ENCODE measurements at places on chromosomes 5 and 9.

DNA sequence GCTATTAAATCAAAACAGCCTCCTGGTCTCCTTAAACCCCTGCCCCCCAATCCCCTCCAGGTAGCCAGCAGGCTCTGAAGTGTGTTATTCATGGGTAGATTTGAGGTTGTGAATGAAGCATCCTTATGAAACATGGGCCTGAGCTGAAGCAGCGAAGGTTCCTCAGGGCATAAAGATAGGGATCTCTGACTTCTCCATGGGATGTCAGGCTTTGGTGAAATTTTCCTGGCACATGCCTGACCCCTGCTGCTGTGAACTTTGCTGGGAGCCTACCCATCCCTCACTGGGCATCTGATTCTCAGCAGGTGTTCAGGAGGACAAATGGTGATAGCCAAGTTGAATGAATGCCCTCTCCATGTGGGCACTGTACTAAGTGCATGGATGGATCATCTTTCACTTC is 250.3 kb downstream of the ASTN2 start:
- DNase-seq: no peak

- peak; percentile 74 for DNase-seq
Observed at GRCh38 chr9:20684875-20685696, 1.0 kb downstream of the FOCAD start.

- peak; percentile 60 for DNase-seq
Observed at GRCh38 chr9:107462691-107463090, 26.9 kb downstream of the KLF4 start.

DNA sequence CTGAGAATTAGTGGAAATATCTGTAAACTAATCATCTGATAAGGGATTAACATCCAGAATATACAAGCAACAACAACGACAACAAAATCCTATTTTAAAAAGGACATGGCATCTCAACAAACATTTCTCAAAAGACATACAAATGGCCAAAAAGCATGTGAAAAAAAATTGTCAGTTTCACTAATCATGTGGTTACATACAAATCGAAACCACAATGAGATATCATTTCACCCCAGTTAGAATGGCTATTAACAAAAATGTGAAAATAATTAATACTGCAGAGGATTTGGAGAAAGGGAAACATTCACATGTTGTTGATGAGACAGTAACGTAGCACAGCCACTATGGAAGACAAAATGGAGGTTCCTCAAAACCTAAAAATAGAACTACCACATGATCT is 69.5 kb downstream of the ERP44 start:
- no peak for DNase-seq

- no peak for DNase-seq
Observed at GRCh38 chr5:173794901-173795416, 93.2 kb upstream of the CPEB4 start.

- DNase-seq: no peak
Observed at GRCh38 chr9:114086009-114086408, 7.9 kb upstream of the AMBP start.

DNA sequence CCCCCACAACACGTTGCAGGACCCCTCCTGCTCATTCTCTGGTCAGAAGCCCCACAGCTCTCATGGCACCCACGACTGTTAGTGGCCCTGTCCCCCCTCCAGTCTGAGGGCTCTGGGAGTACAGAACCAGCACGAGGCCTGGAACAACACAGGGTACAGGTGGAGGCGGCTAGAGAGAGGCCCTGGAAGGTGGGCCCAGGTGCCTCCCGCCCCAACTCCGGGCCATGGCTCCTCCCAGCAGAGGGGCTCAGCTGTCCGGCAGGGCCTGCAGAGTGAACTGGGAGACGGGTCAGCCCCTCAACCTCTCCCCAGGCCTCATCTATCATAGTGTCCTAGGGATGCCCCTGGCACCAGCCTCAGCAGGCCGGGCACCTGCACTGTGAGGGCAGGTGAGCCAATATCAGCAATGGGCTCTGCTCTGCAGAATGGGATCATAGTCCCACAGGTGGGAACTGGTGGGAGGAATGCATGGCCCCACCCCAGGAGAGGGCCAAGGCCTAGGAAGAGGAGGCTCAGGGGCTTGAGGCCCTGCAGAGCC is 58.6 kb downstream of the BARX1 start:
- no peak for DNase-seq

DNA sequence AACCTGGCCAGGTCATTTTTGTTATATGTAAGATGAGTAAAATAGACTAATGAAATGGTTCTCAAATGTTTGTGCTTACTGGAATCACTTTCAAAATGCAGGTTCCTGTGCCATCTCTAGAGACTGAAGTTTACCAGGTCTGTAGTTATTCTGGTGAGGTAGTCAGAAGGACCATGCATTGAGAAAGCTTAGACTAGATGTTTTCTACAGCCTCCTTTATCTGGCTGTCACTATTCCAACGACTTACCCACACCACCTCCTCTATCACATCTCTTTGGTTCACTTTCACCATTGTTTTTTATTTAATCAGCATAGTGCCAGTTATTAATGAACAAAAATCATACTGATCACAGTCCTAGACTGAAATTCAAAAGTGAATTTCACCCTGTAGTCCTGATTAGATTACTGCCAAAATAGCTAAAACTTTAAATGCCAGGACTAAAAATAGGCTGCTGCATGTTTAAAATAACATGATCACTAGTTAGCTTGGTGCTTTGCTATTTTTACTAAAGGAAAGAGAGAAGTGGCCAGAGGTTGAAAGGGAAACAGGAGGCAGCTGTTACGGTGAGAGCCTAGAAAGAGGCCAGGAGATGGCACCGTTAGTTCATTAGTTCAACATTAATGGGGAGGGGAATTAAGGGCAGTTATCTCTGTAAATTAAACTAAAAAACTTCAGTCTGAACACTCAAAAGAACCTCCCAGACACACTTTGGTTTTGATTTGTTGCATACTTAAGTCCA is 13.9 kb upstream of the FNIP1 start:
- DNase-seq: peak; percentile 47

- DNase-seq: no peak
Observed at GRCh38 chr9:19533373-19533772, 124.6 kb downstream of the ACER2 start.

- no peak for DNase-seq
Observed at GRCh38 chr9:104986096-104986495, 58.1 kb upstream of the ABCA1 start.

- no peak for DNase-seq
Observed at GRCh38 chr5:177509381-177509951, at the start of gene DOK3. TSS of gene DOK3 (minus strand) at chr5:177509826. CDS start at chr5:177509540, 286 bp downstream.

DNA sequence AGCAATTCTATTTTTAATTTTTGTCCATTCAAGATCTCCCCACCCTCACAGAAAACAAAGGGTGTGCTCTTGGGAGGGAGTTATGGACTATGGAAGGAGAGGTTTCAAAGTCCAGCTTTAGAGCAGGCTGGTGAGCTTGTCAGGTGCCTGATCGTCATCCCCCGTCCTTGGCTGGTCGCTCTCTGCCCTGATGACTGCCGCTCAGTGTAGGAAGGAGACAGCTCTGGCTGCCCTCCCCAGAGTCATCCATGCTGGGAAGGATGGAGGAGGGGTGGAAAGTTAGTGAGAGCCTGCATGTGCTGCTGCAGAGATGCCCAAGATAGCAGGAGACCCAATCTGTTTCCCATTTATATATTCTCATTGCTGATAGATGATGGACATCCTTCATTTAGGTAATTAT is 96.6 kb downstream of the NLN start:
- no peak for DNase-seq

DNA sequence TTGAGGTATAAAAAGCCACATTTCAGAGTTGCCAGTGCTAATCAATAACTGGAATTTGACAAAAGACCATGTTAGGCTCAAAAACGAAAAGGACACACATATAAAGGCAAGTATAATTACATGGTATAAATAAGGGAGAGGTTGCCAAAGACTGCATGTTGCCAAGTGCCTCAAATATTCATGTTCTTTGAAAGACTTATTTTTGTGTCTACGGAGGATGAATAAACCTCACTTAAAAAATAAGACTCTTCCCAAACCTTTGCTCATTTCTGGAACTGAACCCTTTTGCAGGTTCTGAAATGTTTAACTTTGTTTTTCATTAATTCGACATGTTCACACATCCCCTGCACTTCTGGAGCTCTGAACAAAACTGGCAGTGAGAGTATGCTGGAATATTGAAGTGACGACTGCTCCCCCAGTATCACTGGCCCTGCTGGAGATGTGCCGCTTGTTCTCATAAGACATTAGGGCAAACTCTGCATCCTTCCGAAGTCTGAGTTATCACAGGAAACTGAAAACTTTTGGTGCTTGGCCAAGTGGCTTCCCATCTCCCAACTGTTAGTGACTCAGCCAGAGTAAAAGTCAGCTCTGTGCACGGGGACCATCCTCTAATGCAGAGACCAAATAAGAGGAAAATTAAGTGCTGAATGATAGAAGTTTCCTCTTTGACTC is 336.8 kb downstream of the GLIS3 start:
- peak; percentile 60 for DNase-seq

Data from fibroblast of gingiva (primary cell).